ENCODE measurements at places on chromosomes 2 and 18. TPM values are rescaled to one million over a fixed set of nuclear protein-coding genes. Genes with fewer than 3 reads are reported as not detected.

The FTCDNL1 gene
- 0.69 TPM for total RNA-seq

The CAPN14 gene
- total RNA-seq, result 0.40 TPM

The ABHD1 gene
- not detected for total RNA-seq

The NCOA1 gene
- total RNA-seq, result 46.7 TPM

All from gastroesophageal sphincter (tissue), 4 donors.